ENCODE measurements at places on chromosomes 4 and X.
A peak's percentile ranks its signal among the peaks of the same experiment; 100 is the strongest.

GRCh38 chr4:176769514-176769913 lies 23.2 kb downstream of the VEGFC start:
- DNase-seq: peak; percentile 84

DNA sequence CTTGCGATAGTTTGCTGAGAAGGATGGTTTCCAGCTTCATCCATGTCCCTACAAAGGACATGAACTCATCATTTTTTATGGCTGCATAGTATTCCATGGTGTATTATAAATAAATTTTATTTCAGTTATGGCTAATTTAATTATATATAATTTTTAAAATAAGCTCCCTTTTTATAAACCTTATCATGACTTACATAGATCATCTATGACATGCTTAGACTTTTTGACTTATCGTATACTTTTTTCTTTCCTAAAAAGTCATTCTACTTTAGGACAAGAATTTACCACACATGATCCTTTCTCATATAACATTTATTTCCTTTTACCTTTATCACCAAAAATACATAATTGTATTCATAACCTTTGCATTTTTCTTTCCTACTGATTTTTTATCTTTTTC lies 376.5 kb downstream of the CCSER1 start:
- DNase-seq: no peak

DNA sequence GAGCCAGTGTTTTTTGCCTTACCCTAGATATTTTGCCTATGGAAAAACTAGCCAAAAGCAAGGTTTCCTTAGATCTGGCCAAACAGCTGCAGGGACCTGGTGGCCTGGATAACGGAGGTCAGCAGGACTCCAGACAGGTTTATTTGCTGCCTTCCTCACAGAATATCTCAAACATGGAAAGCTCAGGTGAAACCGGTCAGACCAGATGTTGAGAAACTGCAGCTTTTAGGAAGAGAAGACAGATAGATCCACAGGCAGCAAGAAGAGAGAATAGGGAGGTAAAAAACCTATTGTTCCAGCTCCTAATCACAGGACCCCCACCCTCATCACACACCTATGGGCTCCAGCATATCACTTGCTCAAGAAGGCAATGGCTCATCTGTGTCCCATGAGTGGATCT lies 16.2 kb downstream of the SLC16A2 start:
- DNase-seq: no peak

- DNase-seq: peak; percentile 62
Observed at GRCh38 chr4:101348995-101349800, 1.9 kb upstream of the PPP3CA start.

- DNase-seq: no peak
Observed at GRCh38 chr4:112895811-112896608, 153.4 kb upstream of the ANK2 start.

- DNase-seq: no peak
Observed at GRCh38 chr4:100880011-100880410, 362.2 kb upstream of the EMCN start.

GRCh38 chr4:157934151-157934550 lies 238.7 kb downstream of the GASK1B start:
- DNase-seq: no peak

DNA sequence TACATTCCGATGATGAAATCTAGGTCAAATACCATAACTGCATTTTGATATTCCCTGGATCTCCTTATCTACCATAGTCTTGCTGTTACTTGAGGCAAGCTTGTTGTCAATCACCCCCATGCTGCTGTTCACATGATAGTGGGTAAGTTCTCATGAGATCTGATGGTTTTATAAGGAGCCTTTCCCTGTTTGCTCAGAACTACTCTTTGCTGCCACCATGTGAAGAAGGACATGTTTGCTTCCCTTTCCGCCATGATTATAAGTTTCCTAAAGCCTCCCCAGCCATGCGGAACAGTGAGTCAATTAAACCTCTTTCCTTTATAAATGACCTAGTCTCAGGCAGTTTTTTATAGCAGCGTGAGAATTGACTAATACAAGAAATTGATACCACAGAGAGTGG lies 432.0 kb downstream of the GLUD2 start:
- DNase-seq: peak; percentile 33

- no peak for DNase-seq
Observed at GRCh38 chr4:82905205-82905604, 4.7 kb downstream of the THAP9 start.

GRCh38 chr4:156771171-156771837 lies 200.3 kb downstream of the PDGFC start:
- DNase-seq: peak; percentile 94

DNA sequence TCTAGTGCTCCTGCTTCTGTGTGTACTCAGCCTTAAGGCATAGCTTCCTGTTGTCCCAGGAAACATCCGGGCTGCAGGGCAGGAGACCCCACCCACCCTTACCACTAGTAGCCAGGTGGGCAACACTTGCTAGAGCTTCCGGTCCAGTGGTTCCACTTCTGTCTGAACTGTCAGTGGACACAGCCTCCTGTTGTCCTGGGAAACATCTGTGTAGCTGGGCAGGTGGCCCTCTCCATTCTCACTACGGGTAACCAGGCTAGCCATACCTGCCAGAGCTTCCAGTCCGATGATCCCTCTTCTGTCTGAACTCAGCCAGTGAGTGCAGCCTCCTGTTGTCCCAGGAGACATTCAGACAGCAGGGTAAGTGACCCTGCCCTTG lies 372.2 kb downstream of the INPP4B start:
- DNase-seq: no peak

GRCh38 chrX:124497386-124497785 lies 151.0 kb downstream of the SH2D1A start:
- no peak for DNase-seq

GRCh38 chrX:132365490-132365889 lies 123.3 kb downstream of the MBNL3 start:
- no peak for DNase-seq

GRCh38 chr4:47642985-47643760 lies 158.1 kb downstream of the ATP10D start:
- peak; percentile 27 for DNase-seq

DNA sequence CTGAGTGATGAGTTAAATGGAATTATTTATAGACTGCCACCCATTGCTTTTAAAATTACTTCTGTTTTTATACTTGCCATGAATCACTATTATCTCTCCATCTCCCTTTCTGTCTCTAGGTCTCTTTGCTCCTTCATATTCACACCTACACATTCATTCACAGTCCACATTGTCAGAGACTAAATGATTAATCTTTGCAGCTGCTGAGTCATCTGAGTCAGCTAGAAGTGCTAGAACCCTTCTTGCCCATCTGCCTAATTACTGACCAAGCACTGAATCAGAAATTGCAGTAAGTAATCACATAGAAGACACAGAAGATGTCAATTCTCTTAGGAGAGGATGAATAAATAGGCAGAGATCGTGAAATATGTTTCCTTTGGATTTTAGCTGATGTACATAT lies 31.6 kb upstream of the RPS6KA6 start:
- no peak for DNase-seq

- no peak for DNase-seq
Observed at GRCh38 chrX:13311560-13311959, 8.3 kb downstream of the ATXN3L start.

- DNase-seq: peak; percentile 70
Observed at GRCh38 chrX:24259544-24260240, 54.2 kb downstream of the SUPT20HL2 start.

DNA sequence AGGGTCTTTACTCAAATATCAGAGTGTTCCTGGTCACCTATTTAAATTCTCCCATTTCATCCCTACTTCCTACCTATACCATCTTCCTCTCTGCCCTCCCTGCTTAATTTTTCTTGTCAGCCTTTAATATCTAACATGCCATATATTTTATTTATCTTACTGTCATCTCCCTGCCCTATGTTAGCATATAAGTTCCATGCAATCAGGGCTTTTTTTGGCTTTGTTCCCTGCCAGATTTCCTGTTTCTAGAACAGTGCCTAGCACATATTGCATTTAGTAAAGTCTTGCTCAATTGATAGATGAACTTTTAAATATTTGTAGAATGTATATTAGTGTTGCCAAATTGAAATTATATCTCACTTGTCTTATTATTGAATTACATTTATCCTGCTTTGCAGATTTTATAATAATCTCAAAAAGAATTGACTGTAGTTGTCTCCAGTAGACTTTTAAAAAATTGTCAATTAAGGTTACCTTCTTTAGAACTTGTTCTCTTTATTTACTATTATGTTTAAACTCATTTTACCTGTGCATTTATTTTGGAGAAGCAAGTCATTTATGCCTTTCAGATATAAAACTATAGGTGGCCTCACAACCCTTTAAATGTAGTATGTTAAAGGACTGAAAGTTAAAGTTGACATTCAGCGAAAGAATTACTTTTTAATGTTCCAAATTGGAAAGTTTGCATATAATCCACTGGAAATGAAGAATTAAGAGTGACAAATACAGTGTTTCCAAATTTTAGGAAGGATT lies 108.2 kb upstream of the BMPR1B start:
- peak; percentile 89 for DNase-seq

DNA sequence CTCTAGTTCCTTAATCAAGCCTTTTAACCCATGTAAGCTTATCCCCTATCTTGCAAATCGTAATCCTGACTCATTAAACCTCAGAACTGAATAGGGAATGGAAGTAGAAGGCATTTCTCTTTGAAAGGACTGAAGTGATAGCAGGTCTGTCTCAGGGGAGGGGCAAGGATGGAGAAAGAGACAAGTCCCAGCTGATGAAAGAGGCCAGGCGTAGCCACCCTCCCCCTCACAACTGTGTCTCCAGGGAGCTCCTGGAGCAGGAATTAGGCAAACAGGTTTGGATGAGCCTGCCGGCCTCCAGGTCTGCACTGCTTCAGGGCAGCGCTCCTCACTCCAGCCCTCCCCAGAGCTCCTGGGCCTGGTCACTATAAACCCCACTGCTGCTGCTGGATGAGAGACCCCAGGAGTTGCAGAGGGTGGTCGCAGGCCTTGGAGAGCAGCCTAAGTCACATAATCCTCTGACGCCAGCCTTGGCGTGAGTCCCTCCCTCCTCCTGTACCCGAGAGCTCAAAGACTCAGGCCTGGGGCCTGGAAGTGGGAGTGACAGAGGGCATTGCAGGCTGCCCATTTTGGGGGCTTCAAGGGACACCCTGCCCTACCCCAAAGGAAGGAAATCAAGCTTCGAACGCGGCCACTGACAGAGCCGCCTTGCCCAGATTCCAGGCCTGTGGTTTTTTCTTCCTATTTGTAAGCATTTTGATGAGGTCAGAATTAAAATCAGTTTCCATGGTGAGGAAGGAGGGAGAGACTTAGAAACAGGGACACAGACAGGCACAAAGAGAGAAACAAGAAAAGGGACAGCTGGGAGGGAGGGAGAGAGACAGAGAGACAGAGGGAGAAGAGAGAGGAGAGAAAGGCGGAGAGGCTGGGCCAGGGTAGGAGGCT lies 21.2 kb upstream of the MSX1 start:
- no peak for DNase-seq

DNA sequence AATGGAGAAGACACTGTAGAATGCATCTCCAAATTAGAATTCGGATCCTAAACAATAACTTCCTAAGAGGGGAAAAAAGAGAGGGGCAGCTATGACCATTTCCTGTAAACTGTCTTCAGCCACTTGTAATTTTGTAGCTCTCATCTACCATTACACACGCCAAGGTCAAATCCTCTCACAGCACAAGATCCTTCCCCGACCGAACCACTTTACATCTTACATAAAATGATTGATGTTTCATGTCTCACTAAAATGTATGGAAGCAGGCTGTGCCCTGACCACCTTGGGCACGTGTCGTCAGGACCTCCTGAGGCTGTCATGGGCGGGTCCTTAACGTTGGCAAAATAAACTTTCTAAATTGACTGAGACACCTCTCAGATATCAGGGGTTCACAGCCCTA lies 24.1 kb upstream of the PBDC1 start:
- DNase-seq: peak; percentile 6

DNA sequence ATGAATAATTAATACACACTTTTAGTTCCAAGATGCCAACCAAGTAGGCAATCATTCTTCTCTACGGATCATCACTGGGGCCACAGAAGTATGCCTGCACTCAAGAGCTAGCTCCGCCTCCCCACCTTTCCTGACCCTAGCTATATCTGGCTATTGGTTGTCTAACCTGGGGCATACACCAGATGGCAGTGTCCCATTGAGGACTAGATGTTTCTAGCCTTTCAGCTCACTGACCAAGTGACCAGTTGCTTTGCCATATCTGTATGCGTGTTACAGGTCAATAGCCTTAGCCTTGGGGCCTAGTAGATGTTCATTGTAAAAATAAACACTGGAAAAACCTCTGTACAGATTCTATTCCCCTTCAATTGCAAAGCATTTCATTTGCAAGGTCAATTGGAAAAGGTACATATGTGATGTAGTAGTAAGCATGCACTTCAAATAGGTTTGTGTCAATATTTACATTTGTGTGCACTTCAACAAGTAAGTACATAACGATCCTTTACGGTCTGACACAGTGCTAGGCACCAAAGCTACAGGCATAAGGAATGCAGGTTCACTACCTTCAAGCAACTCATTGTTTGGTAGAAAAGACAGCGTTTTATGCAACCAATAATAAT lies 521.7 kb downstream of the PPARGC1A start:
- DNase-seq: no peak
